Naive thymus-derived CD8-positive, alpha-beta T cell (primary cell): ENCODE measurements at places on chromosomes 3 and 15. TPM values are rescaled to one million over a fixed set of nuclear protein-coding genes. Genes with fewer than 3 reads are reported as not detected.

DNA sequence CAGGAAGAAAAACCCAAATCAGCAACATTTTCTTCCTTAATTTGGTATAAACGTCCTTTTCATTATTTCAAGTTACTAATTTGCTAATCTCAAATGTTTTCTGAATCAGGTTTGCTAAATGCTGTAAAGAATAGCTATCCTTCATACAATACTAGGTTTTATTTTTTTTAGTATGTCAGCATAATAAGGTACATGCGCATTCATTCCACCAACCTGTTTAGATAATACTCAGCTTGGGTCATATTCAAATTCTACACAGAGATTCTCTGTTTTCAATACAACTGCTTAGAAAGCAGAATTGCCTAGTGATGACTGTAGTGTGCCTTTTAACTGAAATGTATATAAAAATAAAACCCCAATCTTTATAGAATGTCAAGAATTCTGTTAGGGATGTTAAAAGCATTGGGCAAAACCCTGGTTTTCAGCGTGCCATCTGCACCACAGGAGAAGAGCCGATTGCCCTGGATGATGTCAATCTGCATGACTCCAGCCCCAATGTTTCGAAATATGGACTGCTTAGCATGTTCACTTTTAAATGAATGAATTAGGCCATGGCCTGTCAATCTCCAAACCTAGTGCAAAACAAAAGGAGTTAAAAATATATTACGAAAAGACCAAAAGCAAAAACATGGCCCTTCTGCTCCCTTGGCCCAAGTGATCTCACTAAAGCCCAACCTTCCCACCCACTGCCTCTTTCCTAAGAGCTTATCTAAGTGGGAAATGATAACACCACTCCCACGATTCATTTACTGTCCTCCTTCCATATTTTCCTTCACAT is 107.4 kb downstream of the GLDN start:
- no peak for DNase-seq

DNA sequence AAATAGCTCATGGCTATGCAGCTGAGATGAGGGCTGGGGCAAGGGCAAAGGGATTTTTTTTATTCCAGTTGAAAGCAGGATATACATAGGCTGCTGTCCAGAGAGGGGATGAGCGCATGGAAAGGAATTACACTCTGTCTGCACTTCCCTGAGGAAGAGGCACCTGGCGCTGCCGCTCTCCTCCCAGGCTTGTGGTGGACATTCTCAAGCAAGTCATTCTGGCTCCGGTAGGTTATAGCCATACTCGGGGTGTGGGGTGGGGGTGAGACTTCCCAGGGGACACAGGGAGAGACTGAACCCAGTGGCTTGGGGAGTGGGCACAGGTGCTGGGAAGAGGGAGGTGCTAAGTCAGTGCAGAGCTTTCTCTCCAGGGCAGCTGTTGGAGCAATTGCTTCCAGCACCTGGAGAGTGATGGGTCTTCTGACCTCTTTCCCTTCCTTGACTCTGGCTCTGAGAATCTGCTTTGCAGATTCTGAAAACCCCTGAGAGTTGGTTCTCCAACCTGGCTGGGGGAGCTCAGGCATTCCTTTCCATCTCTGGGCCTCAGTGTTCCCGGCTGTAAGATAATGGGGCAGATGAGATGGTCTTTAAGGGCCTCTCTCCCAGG is 24.3 kb downstream of the CYP8B1 start:
- no peak for DNase-seq

DNA sequence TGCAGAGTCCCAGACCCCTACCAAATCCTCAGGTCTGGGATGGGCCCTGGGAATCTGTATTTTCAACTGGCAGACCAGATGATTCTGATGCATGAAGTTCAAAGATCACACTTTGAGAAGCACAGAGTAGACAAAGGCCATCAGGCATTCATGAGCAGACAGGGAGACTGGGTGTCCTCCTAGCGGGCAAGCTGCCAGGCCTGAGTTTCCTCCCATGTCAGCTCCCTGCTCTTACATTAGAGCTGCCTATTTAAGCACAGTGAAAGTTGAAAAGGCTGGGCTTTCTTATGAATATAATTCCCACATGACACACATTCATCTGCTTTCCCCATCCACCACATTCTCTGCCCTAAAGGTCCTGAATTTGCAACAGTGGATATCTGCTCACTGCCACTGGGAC is 14.0 kb downstream of the CAPN3 start:
- no peak for DNase-seq

- no peak for DNase-seq
Measured at GRCh38 chr3:168096210-168096652, 507 bp upstream of the GOLIM4 start.

- DNase-seq: no peak
Measured at GRCh38 chr15:65165875-65166274, 19.3 kb downstream of the CLPX start.

The PHLDB2 gene
- 2.1 TPM for total RNA-seq

The C3orf49 gene
- total RNA-seq: not detected

GRCh38 chr3:42101481-42101880 is 10.3 kb downstream of the TRAK1 start:
- DNase-seq: no peak

GRCh38 chr3:124694486-124694885 is 35.8 kb upstream of the UMPS start:
- no peak for DNase-seq

The UQCRC1 gene
- 83.4 TPM for total RNA-seq

DNA sequence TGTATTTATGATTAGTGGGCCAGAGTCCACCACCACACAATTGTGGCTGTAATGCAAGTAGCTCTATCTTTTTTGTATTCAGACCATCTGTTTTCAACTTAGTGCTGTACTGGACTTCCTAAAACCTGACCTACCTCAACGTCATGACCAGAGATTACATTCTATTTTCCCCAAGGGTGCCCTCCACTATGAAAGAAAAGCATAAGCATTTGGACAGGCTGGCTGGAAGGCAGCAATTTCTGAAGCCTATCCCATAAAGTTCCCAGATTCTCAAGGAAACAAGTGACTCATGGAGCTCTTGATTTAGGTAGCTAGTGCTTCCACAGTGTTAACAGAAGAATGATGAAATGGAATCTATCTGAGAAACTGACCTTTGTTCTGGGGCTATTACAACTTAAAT is 75.8 kb downstream of the COL8A1 start:
- no peak for DNase-seq

GRCh38 chr15:75195122-75195765 is 6.4 kb upstream of the C15orf39 start:
- no peak for DNase-seq

The TRIM71 gene
- total RNA-seq: not detected

The SLC15A2 gene
- 3.4 TPM for total RNA-seq

GRCh38 chr3:59065240-59065639 is 15.4 kb upstream of the CFAP20DC start:
- DNase-seq: no peak

The XCR1 gene
- not detected for total RNA-seq

GRCh38 chr3:181311186-181311585 is 321.6 kb upstream of the DNAJC19 start:
- DNase-seq: no peak

The PAK6 gene
- not detected for total RNA-seq

The CCDC50 gene
- total RNA-seq: 3.2 TPM

GRCh38 chr15:71344316-71344715 is 229.0 kb downstream of the THSD4 start:
- DNase-seq: no peak

The CLDN11 gene
- 0.19 TPM for total RNA-seq

- no peak for DNase-seq
Measured at GRCh38 chr3:16013568-16013967, 160.9 kb upstream of the GALNT15 start.

GRCh38 chr3:10290481-10291176 is 2.1 kb downstream of the GHRL start:
- DNase-seq: no peak

The CLDN18 gene
- not detected for total RNA-seq

GRCh38 chr3:100517276-100517675 is 24.9 kb downstream of the TMEM45A start:
- no peak for DNase-seq

The KBTBD13 gene
- not detected for total RNA-seq

- DNase-seq: no peak
Measured at GRCh38 chr15:70781236-70781635, 17.9 kb upstream of the UACA start.
